Stimulated activated CD4-positive, alpha-beta T cell treated with anti-CD3 and anti-CD28 coated beads, Interleukin-4, amount 100 ng/mL, for 4 hours (primary cell): ENCODE measurements at places on chromosomes 1 and 21.
A peak's percentile ranks its signal among the peaks of the same experiment; 100 is the strongest.

- DNase-seq: no peak
Observed at GRCh38 chr1:182330303-182330702, 61.3 kb downstream of the GLUL start.

DNA sequence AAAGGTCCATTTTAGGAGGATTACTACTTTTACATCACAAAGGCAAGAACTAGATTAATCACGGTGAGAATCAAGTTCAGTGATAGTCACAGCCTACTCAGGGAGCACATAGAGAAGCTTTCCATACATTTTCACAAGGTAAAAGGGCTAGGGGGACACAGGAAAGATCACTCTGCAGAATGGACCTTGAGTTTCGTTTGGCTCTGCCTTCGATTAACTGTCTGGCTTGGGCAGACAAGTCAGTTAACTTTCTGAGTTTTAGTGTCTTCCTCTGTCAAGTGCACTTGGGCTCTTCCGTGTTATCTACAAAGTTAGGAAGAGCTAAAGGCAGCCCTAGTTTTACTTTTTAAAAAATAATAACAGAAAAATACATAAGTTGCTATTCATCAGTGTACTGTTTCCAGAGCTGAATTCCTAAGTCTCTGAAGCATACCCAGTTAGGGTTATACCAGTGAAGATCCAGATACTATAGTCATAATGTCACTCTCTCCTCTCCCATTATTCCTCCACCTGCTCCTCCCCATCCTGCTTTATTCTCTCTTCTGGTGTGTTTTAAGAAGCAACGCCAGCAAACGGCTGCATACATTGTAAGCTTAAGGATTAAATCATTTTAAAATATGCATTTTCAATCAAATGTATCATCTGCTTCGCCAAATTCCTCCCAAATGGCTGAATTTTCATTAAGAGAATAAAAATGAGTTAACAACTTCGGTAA lies 1.7 kb downstream of the CEP170 start:
- DNase-seq: no peak

- DNase-seq: no peak
Observed at GRCh38 chr1:92987462-92987861, 26.2 kb upstream of the DIPK1A start.

DNA sequence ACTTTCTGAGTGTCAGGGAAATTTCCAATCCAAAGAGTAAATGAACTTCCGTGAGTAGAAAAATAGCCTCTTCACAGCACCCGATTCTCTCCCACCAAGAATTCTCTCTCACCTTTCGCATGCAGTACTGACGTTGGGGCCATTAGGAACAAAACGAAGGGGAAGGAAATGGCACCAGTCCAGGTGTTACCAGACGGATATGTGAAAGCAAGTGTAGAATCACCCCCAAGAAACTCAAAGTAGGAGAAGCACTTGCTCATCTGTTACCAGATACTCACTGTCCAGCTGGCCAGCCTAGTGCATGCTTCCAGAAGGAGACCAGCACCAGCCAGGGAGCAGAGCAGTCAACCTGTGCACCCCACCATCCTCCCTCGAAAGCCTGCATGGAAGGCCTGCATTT lies 55.1 kb downstream of the ITPKB start:
- no peak for DNase-seq

DNA sequence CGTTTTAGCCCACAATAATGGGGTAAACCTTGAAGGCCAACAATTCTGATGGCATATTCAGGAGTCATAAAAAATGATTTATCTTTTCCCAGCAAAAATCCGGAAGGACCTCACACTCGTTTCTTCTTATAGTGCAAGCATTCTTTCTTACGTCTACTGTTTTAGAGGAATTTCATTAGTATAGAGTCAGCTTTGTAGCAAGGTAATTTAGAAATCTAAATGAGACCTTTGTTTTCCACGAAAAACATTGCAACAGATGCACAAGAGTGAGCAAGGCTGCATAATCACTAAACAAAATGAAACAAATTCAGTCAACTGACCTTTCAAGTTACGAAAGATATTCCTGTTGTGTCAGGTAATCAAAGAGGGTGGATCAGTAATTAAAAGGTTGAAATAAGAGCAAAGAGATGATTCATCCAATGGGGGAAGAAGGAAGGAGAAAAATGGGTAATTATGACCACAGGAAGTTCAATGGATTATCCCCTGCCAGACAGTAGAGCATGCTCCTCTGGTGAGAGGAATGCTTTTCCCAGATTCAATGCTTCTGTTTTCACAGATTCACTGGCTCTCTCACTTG lies 560 bp upstream of the CSDE1 start:
- DNase-seq: no peak

- no peak for DNase-seq
Observed at GRCh38 chr1:106791041-106791440, 265.4 kb upstream of the PRMT6 start.

DNA sequence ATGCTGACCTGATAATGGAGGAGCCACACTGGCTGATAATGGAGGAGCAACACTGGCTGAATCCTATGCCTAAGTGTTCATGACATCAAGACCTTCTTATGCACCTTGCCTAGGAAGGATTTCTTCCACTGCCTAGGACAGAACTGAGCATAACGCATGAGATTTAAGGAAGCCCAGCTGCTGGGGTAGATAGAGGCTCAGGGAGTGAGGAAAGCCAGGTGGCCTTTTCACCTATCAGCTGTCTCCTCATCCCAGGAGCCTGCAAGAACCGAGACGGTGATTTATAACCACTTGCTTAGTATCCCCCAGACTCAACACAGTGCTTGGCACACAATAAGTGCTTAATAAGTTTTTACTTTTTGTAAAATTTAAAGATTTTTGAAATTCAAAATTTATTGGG lies 7.4 kb upstream of the CTBS start:
- no peak for DNase-seq

- no peak for DNase-seq
Observed at GRCh38 chr1:206695733-206696132, 11.0 kb downstream of the MAPKAPK2 start.

GRCh38 chr1:246680190-246680589 lies 44.0 kb upstream of the SCCPDH start:
- no peak for DNase-seq

DNA sequence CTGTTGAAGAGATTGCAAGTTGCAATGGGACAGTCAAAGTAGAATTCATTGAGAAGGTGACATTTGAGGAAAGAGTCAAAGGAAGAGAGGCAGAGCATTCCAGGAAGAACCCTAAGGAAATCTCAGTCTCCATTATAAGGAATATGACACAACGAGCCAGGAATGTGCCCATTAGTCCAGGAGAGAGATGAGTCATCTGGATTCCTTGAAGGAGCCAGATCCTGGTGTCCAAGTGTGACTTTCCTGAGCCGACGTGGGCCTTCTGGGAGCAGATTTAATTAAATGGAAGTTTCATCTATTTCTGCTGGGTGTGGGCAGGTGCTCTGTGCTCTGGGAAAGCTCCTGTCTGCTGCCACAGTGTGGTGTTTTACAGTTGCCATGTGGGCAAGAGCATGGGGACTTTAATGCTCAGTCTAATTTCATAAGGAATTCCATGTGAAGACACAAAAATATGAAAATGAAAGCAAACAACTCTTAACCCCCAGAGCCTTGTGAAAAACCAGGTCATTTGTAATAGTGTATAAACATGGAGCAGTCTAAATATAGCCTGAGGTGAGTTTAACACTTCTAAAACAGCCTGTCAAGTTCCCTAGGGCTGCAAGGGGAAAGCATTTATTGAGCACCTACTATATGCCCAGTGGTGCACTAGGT lies 111.4 kb upstream of the ARTN start:
- DNase-seq: no peak

GRCh38 chr1:32199043-32199716 lies 1.2 kb upstream of the CCDC28B start:
- no peak for DNase-seq

DNA sequence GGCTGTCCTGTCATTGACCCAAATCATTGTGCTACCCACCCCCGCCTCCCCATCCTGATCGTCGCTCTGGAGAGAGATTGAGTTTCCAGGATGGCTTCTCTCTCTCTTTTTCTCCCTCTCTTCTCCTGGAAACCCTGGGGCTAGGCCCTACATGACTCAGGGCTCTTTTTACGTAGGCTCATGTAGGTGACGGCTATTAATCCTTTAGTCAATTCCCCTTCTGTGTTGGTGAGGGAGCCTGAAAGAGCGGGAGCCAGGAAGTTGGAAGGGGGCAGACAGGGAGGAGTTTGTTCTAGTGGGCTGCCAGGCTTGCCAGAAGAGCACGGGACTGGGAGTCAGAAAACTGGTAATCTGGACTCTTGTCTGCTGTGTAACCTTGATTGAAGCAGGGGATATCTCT lies 9.7 kb downstream of the ATP2B4 start:
- DNase-seq: no peak

DNA sequence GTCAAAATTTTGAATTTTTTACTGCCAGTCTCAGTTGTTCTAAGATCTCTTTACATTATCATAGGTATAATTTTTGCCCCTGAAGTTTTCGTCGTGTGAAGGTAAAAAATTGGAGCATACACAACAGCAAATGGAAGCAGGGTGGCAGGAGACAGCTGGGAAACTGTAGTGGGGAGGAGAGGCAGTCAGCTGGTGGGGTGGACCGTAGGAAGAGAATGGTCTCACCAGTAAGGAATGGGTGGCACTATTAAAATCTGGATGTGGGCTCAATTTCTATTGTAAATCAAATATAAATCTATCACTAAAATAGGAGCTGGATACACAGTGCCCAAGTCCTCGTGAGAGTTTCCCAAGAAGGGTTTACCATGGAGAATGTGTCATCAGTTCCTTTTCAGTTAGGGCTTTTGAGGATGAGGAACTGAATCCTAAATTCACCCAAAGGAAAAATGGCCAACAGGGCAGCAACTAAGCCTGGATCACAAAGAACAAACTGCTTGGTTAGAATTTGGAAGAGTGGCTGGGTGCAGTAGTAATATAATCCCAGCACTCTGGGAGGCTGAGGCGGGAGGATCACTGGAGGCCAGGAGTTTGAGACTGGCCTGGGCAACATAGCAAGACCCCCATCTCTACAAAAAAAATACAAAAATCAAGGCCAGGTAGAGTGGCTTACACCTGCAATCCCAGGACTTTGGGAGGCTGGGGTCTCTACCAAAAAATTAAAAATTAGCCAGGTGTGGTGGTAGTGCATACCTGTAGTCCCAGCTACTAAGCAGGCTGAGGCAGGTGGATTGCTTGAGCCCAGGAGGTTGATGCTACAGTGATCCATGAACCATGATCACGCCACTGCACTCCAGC lies 10.5 kb upstream of the IRF2BP2 start:
- no peak for DNase-seq

GRCh38 chr1:117412472-117412871 lies 45.2 kb downstream of the MAN1A2 start:
- DNase-seq: no peak

GRCh38 chr1:119414950-119415349 lies at the start of gene HSD3B2:
Gene HSD3B2 (plus strand): TSS chr1:119415150. CDS start chr1:119415420, 270 bp downstream.
- no peak for DNase-seq

GRCh38 chr1:157399984-157400382 lies 152.3 kb downstream of the FCRL5 start:
- no peak for DNase-seq

DNA sequence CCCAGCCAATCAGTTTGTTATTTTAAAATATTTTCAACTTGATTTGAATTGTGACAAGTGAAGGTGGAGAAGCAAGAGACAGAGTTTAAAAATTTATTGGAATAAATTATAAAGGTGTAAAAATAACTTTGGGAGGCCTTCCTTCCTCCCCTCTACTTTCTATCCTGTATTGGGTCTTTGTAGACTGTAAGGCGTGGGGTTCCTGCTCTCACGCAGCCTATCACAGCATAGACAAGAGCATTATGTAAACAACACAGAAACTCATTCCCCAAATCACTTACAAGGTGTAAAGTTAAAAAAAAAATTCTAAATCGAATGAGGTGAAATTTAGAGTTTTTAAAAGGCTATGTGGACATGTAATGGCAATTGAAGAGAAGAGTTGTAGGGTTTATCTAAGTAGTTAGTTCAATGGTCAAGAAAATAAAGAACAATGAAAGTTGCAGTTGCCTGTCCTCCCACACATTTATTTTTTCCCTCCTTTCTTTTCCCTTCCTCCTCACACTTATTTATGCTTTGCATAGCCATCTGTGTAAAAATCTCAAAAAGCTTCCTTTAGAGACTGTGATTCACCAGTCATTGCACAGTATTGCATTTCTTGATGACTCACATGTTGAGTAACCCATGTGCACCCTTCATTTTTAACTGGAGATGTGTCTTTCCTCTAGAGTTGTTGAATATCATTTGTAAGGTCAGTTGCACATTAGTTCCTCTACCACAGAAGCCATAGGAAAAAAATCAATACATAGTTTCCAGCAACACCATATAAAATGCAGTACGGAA lies 242.2 kb downstream of the PTPRC start:
- no peak for DNase-seq

- DNase-seq: no peak
Observed at GRCh38 chr1:116262207-116262994, 110.6 kb upstream of the ATP1A1 start.

- no peak for DNase-seq
Observed at GRCh38 chr1:43156026-43156425, 16.1 kb downstream of the EBNA1BP2 start.

GRCh38 chr21:25199944-25200343 lies 407.3 kb downstream of the MRPL39 start:
- no peak for DNase-seq

- DNase-seq: peak; percentile 35
Observed at GRCh38 chr21:45109831-45110492, 35.6 kb downstream of the ADARB1 start.

DNA sequence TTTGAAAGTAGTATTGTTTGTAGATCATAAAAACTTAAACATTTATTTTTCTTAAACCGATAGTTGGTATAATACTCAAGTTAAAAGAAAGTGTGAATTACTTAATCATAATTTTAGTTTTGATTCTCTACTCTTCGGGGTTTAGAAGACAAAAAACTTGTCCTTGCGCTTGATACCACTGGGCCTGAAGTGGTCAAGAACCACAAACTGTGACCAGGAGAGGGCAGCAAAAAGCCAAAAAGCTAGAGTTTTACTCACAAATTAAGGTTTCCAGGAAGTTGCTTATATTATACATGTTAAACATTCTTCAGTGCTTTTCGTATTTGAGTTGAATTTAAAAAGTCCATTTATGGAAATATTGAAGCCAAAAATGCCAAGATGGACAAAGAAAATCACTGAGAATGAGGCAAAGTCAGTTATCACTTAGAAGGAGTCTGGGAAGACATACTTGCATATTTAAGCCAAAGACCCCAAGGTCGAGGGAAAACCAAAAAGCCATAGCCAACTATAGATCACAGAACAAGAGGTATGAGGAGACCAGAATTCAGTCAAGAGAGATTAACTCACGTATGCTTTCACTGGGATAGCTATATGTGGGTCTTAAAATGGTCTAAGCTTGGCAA lies 34.2 kb downstream of the EFCAB7 start:
- DNase-seq: no peak

- no peak for DNase-seq
Observed at GRCh38 chr1:98164509-98164908, 243.7 kb upstream of the DPYD start.

DNA sequence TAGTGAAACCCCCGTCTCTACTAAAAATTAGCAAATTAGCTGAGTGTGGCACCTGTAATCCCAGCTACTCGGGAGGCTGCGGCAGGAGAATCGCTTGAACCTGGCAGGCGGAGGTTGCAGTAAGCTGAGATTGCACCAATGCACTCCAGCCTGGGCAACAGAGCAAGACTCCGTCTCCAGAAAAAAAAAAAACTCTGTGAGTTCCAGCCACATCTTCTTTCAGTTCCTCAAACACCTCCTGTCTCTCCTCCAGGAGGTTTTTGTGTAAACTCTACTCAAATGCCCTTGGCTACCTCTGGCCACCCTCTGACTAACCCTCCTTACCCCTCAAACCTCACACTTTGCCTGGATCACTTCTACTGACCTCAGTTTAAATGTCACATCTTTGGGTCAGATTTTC lies 38.1 kb downstream of the RCSD1 start:
- DNase-seq: no peak
